Upper lobe of left lung (tissue), 6 donors: ENCODE measurements at places on chromosomes 4 and X.

DNA sequence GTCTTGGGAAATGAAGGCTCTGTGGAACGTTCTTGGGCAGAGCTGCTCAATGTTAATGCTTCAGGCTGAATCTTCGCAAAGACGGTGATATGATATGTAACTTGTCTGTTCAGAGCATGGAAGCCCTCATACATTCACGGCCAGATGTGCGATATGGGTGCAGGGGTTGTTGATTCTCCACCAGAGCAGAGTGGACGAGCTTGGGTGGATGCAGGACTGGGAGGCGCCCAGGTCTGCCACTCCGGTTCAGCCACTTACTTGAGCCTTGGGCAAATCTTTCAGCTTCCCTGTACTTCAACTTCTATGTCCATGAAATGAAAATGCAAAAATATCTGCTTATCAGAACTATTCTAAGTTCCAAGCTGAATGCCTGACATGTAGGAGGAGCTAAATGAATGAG, 47.4 kb upstream of the MND1 start:
- no peaks in the 10 kb centered on the region for H3K36me3 ChIP-seq
- H3K27ac ChIP-seq, result no peak overlapping the region
- no peaks in the 10 kb centered on the region for H3K27me3 ChIP-seq

GRCh38 chr4:140704392-140704960, 51.7 kb downstream of the TBC1D9 start:
- peaks cover 7% of the 10 kb centered on the region for H3K4me1 ChIP-seq
- H3K36me3 ChIP-seq, result no peaks in the 10 kb centered on the region
- H3K27ac ChIP-seq, result no peak overlapping the region
- no peaks in the 10 kb centered on the region for H3K27me3 ChIP-seq
- no peak for DNase-seq

GRCh38 chr4:181618896-181619295, 624.3 kb upstream of the TENM3 start:
- H3K4me1 ChIP-seq, result no peaks in the 10 kb centered on the region
- no peak for DNase-seq
- no peak overlapping the region for H3K4me3 ChIP-seq
- no peaks in the 10 kb centered on the region for H3K36me3 ChIP-seq
- H3K27me3 ChIP-seq, result no peaks in the 10 kb centered on the region

DNA sequence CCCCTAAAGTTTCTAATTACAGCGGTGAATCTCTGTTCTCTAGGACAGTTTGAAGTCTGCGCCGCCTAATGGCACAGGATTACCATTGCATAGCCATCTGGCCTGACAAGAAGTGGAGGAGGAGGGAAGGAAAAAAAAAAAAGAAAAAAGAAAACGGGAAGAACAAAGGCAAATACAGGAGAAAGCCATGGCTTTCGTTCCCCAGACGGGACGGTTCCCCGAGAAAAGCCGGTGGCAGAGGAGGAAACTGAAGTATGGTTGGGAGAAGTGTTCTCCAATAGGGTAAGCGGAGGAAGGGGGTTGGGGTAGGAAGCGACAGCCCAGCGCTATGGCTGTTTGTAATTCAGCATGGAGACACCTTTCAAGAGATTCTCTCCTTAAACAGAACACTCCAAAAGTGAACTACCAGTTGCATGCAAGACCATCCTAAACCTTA, 80.8 kb downstream of the HMGN5 start:
- no peaks in the 10 kb centered on the region for H3K27me3 ChIP-seq
- DNase-seq, result peak; percentile 32
- no peaks in the 10 kb centered on the region for H3K4me1 ChIP-seq
- no peaks in the 10 kb centered on the region for H3K36me3 ChIP-seq
- H3K4me3 ChIP-seq, result peak overlapping the region; percentile 61

DNA sequence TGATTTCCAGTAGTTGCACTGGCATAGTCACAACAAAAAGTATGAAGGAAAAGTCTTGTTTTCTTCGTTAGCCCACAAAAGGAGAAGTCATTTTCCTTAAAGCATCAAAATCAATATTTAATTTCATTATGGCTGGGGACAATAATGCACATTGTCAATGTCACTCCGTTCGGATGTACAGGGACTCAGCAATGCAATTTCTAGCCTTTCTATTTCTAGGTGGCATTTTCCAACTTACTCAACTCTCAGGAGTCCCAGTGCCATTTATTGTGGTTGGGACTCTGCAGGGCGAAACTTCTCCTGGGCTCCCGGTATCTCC, 99.6 kb downstream of the CEP135 start:
- no peak for DNase-seq
- H3K4me1 ChIP-seq, result peaks cover 12% of the 10 kb centered on the region
- H3K27me3 ChIP-seq, result peaks cover 10% of the 10 kb centered on the region
- H3K27ac ChIP-seq, result no peak overlapping the region
- H3K36me3 ChIP-seq, result no peaks in the 10 kb centered on the region

- H3K27ac ChIP-seq, result no peak overlapping the region
- H3K36me3 ChIP-seq, result peaks cover 5% of the 10 kb centered on the region
- DNase-seq, result no peak
- H3K4me3 ChIP-seq, result no peak overlapping the region
Measured at GRCh38 chr4:151681085-151681484, 79.7 kb downstream of the GATB start.

DNA sequence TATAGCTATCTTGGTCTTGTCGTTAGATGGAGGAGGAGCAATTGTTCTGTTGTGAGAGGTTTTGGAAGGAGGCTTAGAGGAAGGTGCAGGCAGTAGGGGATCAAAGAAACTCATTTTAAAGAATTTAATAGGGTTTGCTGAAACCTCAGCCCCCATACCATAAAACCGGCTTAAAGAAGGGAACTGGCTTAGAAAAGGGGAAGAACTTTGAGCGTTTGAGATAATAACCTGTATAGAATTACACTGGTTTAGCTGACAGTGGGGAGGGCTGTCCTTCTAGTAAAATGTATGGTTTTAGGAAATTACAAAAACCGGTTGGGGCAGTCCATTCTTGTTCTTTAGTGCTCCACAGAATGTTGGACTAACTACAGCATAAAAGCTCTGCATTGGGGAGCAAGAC, 128.1 kb downstream of the KDM6A start:
- H3K4me1 ChIP-seq, result no peaks in the 10 kb centered on the region
- no peaks in the 10 kb centered on the region for H3K27me3 ChIP-seq
- H3K36me3 ChIP-seq, result no peaks in the 10 kb centered on the region
- H3K4me3 ChIP-seq, result no peak overlapping the region
- H3K27ac ChIP-seq, result no peak overlapping the region

DNA sequence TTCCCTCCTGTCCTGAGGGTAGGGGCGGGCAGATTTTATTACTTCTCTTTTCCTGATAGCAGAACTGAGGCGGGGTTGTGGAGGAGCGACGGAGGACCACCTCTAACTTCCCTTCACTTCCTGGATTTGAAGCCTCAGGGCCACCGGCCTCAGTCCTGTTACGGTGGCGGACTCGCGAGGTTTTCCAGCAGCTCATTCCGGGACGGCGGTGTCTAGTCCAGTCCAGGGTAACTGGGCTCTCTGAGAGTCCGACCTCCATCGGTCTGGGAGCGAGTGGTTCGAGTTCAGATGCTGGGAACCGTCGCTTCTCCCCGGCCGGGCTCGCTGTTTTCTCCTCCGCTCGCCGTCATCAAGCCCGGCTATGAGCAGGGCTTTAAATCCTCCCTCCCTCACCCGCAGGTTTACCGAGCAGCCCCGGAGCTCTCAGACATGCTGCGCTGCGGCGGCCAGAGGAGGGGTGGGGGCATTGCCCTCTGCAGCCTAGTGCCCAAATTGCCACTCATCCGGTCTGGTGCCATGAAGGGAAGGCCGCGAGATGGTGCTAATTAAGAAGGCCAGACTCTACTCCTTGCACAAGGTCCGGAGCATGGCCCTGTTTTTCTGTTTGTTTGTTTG, 23.3 kb downstream of the HAND2 start:
- no peaks in the 10 kb centered on the region for H3K27me3 ChIP-seq
- no peak for DNase-seq
- peaks cover 20% of the 10 kb centered on the region for H3K4me1 ChIP-seq
- H3K27ac ChIP-seq, result no peak overlapping the region
- no peak overlapping the region for H3K4me3 ChIP-seq
- no peaks in the 10 kb centered on the region for H3K36me3 ChIP-seq

GRCh38 chr4:7964459-7964858, 24.8 kb upstream of the AFAP1 start:
- H3K4me1 ChIP-seq, result peaks cover 44% of the 10 kb centered on the region
- no peak overlapping the region for H3K4me3 ChIP-seq
- H3K27ac ChIP-seq, result peak overlapping the region; percentile 31
- H3K27me3 ChIP-seq, result no peaks in the 10 kb centered on the region
